ENCODE measurements at places on chromosomes 3 and 15. TPM values are rescaled to one million over a fixed set of nuclear protein-coding genes. Genes with fewer than 3 reads are reported as not detected.

The C3orf22 gene
- not detected for total RNA-seq

The TMEM158 gene
- 25.6 TPM for total RNA-seq

The PPM1M gene
- total RNA-seq = 3.0 TPM

The HTR3E gene
- not detected for total RNA-seq

The FILIP1L gene
- 0.24 TPM for total RNA-seq

The TP63 gene
- 0.70 TPM for total RNA-seq

The CCDC66 gene
- 6.2 TPM for total RNA-seq

The SCN5A gene
- 0.63 TPM for total RNA-seq

The SMAD6 gene
- total RNA-seq = 25.4 TPM

The CMTM7 gene
- 37.8 TPM for total RNA-seq

The GOLGA6L9 gene
- total RNA-seq = 3.0 TPM

The ADGRG7 gene
- total RNA-seq = not detected

The GPR160 gene
- total RNA-seq = 2.2 TPM

The LCMT2 gene
- total RNA-seq = 6.6 TPM

The MYNN gene
- 9.8 TPM for total RNA-seq

The CLDN1 gene
- total RNA-seq = 28.5 TPM

The WDR93 gene
- 0.15 TPM for total RNA-seq

The FOXL2NB gene
- total RNA-seq = 1.4 TPM

The DHFR2 gene
- total RNA-seq = 2.7 TPM

The SGO1 gene
- 15.9 TPM for total RNA-seq

The LRRC34 gene
- total RNA-seq = not detected

The IQCF5 gene
- not detected for total RNA-seq

The CTSH gene
- 43.4 TPM for total RNA-seq

The HDAC11 gene
- total RNA-seq = 8.4 TPM

The LEKR1 gene
- total RNA-seq = 1.00 TPM

The MST1R gene
- total RNA-seq = 7.6 TPM

The KNG1 gene
- not detected for total RNA-seq

The FETUB gene
- total RNA-seq = 0.26 TPM

The CNTN6 gene
- total RNA-seq = not detected

The SPG21 gene
- total RNA-seq = 104 TPM

The MKRN2OS gene
- not detected for total RNA-seq

The OR5K2 gene
- total RNA-seq = not detected

The PTX3 gene
- 0.86 TPM for total RNA-seq

The RHOV gene
- 4.7 TPM for total RNA-seq

The GMNC gene
- not detected for total RNA-seq

The LMAN1L gene
- total RNA-seq = not detected

The CNTN4 gene
- total RNA-seq = not detected

The TTC23 gene
- total RNA-seq = 9.4 TPM

The RPL15 gene
- 2,840 TPM for total RNA-seq

The CCR3 gene
- total RNA-seq = not detected

The P2RY13 gene
- not detected for total RNA-seq

The GSK3B gene
- total RNA-seq = 29.6 TPM

The CHRNA3 gene
- total RNA-seq = 0.35 TPM

The ZNF774 gene
- total RNA-seq = 0.78 TPM
